Stimulated activated CD8-positive, alpha-beta memory T cell treated with anti-CD3 and anti-CD28 coated beads, Interleukin-7, amount 100 ng/mL, for 24 hours (primary cell): ENCODE measurements at places on chromosomes 1 and 21.

GRCh38 chr1:59827055-59827643, 12.4 kb downstream of the HOOK1 start:
- no peak for DNase-seq

DNA sequence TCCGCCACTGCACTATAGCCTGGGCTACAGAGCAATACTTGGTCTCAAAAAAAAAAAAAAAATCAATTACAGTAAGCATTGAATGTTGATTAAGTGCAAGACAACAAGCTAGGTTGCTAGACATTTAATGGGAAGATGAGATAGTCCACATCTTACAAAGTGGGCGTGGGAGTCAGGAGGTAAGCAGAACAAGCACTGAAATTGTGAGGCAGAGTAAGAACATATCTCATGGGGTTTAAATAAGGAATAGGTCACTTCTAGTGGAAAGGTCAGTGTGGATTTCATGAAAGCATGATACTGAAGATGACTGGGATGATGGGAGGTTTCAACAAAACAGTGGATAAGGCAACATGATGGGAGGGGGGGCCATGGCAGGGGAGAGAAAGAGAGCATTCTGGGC, 1.9 kb upstream of the OLFML2B start:
- DNase-seq = no peak

DNA sequence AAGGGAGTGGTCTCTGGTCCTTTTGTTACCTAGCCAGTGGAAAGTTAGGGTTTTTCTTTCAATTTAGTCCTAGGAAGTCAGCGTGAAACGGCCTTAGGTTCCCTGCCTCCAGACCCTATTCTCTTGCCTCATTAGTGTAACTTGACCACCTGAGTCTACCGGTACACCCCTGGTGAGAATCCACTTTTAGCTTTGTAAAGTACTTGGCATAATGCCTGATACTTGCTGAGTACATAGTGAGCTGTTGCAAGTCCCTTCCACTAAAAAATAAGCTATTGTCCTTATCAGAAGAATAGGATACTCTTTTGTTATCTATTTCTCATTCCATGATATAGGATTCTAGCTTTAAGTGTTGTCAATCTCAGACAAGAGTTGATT, 228.8 kb downstream of the ST6GALNAC3 start:
- no peak for DNase-seq

- no peak for DNase-seq
Observed at GRCh38 chr1:20152599-20152930, 13.4 kb downstream of the PLA2G2F start.

DNA sequence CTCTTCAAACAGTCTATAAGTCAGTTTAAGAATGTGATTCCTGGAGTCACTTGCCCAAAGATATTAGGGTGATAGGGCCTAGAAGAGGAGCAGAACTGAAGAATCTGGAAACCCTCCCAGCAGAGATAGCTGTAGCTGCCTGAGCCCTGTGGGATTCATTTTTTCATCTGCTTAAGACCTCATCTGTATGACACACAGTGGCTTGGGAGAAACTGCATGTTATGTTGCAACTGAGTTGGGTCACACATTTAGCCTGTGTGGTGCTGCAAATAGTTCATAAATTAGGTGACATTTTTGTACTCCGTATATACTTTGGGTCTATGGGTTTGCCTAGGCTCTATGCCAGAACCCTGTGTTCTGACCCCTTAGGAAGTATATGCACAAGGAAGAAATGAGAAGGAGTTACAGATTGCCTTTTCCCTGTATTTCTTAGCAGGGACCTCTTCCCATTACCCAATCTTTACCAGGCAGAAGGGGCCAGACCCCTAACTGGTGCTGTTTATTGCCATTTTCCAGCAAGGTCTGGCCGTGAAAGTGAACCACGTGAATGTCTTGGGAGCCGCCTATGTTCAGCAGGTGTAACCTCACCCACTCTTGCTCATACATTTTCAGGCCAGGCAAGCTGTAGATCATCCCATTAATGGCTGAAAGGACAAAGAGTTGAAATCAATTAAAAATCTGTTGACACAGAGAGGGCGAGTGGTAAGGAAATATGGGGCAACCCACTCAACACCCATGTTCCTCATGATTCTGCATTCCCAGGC, 41.9 kb upstream of the SLC19A2 start:
- DNase-seq = no peak

- no peak for DNase-seq
Observed at GRCh38 chr1:100988121-100988520, 37.5 kb downstream of the DPH5 start.

- no peak for DNase-seq
Observed at GRCh38 chr1:79981481-79981880, 975.0 kb upstream of the ADGRL4 start.

DNA sequence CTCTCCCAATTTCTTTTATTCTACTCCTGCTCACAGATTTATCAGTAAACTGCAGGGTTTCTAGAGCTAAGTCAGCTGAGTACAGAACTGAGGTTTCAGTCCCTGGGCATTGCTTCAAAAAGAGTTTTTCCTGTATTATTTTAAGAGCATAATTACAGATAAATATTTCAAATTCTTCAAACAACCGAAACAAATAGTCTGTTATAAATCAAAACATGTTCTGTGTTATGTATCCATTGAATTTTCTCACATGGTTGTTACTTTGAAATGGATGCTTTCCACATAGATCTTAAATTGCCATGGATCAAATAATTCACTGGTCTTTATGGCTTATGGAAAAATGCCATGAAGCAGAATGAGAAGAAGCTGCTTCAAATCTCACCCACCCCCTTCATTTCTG, 64.5 kb downstream of the LRRC8C start:
- no peak for DNase-seq

DNA sequence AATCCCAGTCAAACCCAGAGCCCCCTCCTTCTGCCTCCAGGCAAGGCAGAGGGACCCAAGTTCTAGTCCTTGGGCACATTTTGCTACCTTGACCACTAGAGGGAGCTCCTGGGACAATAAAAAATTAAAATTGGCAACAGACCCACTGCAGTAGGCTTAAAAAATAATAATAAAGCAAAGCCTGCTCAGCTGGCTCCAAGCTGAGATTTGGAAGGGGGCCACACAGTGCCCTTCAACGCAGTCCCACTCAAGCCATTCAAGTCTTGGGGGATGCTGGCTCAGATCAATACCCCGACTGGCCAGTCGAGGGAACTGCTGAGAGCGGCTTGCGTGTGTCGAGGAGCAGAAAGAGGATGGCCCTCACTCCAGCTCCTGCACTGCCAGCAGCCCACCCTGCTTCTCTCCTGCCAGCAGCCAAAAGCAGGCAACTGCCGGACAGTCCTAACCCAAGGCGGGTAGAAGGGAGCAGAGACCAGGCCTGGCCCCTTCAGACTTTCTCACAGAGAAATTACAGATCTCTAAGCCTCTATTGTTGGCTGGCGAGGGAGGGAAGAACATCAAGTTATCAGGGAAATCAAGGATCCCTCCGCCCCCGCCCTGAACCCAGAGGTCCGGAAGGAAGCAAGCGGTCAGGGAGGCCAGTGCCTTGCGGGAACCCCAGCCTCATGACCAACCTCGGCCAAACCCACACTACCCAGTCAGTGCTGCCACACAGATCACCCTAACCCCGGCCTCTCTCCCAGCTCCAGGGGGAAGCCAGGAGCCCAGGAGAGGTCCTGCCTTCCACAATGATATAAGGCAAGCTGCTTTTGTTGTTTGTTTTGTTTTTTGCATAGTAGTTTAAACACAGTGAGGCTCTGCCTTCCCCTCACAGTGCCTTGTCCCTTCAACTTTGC, 4.9 kb upstream of the ALDH4A1 start:
- no peak for DNase-seq

GRCh38 chr1:236654957-236655356, 31.3 kb upstream of the ACTN2 start:
- DNase-seq = no peak

- no peak for DNase-seq
Observed at GRCh38 chr1:87239997-87240605, 88.6 kb upstream of the LMO4 start.

DNA sequence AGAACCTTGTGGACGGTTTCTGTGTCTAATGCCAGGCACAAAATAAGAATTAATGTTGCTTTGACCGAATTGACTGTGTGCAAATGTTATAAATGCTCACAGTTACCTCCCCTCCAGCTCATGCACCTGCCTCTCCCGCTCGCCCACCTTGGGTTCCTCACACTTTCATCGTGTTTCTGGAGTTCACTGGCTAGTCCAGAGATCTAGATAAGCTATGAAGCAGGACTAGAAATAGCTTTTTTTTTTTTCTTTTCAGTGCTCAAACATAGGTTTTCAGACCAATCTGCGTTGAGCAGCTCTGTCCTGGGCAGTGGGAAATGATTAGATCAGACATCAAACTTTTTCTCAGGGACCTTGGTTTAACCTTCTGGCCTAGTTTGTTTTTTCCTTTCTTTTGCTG, 11.1 kb downstream of the TENT5C start:
- no peak for DNase-seq

- DNase-seq = no peak
Observed at GRCh38 chr1:27363766-27364695, 2.7 kb downstream of the MAP3K6 start.

- DNase-seq = no peak
Observed at GRCh38 chr1:198520524-198521254, 19.8 kb downstream of the ATP6V1G3 start.

GRCh38 chr1:161133220-161133740, 813 bp upstream of the DEDD start:
- DNase-seq = no peak

GRCh38 chr1:5996641-5997270, 4.5 kb upstream of the NPHP4 start:
- DNase-seq = no peak

GRCh38 chr1:206497774-206498173, 9.6 kb upstream of the RASSF5 start:
- DNase-seq = no peak

GRCh38 chr1:234647245-234647644, 37.3 kb upstream of the IRF2BP2 start:
- no peak for DNase-seq

- DNase-seq = no peak
Observed at GRCh38 chr1:27974417-27974781, 14.6 kb downstream of the XKR8 start.
